Progenitor cell of endocrine pancreas (in vitro differentiated cells): ENCODE measurements at places on chromosomes 7 and 10. TPM values are rescaled to one million over a fixed set of nuclear protein-coding genes. Genes with fewer than 3 reads are reported as not detected.
A peak's percentile ranks its signal among the peaks of the same experiment; 100 is the strongest.

Gene GUSB
- 53.9 and 60.8 TPM in 2 replicates for total RNA-seq

DNA sequence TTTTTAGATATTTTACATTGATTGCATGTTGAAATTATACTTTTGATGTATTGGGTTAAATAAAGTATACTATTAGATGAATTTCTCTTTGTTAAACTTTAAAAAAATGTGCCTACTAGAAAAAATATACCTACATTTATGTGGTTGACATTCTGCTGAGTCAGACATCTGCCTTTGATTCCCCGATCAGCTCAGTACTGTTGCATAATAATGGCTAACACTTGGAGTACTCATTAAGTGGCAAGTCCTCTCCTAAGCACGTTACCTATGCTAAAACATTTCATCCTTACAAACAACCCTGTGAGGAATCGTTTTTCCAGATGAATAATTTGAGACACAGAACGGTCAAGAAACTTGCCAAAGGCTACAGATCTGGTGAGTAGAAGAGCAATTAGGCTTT lies 14.0 kb upstream of the SEM1 start:
- no peak for DNase-seq

- no peak for DNase-seq
These were observed 137.1 kb downstream of the BMPER start for GRCh38 chr7:34042406-34042805.

DNA sequence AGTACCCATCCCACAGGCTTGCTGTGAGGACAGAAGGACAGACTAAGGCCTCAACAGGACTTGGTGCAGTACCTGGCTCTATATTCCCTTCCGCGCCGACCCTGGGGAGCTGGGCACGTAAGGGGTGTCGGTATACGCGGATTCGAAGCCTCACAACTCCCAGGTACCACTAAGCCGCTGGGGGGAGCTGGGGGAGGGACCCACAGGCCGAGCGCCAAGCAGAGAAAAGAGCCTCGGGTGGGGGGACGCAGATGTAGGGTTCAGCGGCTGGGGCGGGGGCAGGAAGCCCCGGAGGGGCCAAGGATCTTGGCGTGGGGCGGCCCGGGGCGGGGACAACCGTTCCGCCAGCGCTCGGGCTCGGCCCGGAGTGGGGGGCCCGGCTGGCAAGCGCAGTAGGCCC lies 126.4 kb upstream of the ZNF746 start:
- peak; percentile 27 for DNase-seq

- no peak for DNase-seq
These were observed 167.4 kb upstream of the SVIL start for GRCh38 chr10:29802171-29802570.
